Stimulated activated CD4-positive, alpha-beta T cell treated with anti-CD3 and anti-CD28 coated beads, Interleukin-15, amount 100 ng/mL, for 1 hour (primary cell): ENCODE measurements at places on chromosomes 4 and X.
A peak's percentile ranks its signal among the peaks of the same experiment; 100 is the strongest.

GRCh38 chrX:154375156-154375504 is 696 bp upstream of the FLNA start:
- no peak for DNase-seq

DNA sequence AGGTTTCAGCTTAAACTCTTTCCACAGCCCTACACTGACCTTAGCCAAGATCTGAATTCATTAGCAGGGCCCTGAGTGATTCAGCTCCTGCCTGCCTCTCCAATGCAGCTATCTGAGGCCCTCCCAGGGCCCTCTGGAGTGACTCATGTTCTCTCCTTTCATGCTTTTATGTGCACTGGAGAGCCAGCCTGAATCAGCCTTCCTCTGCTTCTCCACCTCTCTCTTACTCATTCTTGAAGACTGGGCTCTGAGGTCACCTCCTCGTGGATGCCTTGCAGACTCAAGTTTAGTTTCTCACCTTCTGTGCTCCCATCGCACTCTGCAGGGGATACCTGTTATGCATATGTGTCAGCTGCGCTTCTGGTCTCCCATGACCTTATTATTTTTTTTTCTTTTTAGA is 3.1 kb upstream of the OCIAD2 start:
- peak; percentile 7 for DNase-seq

DNA sequence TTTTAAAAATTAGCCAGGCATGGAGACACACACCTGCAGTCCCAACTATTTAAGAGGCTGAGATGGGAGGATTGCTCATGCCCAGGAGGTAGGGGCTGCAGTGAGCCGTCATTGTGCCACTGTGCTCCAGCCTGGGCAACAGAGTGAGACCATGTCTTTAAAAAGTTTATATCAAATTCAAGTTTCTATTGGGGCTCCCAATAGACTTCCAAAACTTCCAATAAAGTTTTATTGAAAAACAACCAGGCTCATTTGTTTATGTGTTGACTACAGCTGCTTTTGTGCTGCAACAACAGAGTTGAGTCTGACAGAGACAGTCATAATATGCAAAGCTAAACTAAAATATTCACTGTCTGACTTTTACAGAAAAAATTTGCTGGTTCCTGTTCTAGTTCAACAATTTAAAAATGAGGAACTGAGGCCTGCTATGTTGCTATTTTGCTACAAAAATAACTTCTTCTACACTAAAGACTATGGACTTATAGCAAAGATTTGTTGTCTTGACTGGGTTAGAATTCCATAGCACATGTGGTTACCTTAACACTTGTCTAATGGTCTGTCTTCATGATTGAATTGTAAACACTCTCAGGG is 63.3 kb upstream of the RELL1 start:
- no peak for DNase-seq

DNA sequence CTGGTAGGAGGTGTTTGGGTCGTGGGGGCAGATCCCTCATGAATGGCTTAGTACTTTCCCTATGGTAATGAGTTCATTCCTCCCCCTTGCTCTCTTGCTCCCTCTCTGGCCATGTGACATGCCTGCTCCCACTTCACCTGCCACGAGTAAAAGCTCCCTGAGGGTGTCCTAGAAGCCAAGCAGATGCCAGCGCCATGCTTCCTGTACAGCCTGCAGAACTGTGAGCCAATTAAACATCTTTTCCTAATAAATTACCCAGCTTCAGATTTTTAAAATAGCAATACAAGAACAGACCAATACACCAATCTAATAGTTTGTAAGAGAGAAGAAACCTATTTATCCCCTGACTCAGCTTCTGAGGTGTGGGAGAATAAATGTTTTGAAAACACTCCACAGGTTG is 60.5 kb downstream of the FGFBP1 start:
- DNase-seq = no peak

- peak; percentile 52 for DNase-seq
These were observed 55.8 kb upstream of the BCOR start for GRCh38 chrX:40153345-40154249.

GRCh38 chrX:148914783-148915182 is 414.4 kb downstream of the AFF2 start:
- DNase-seq = no peak

DNA sequence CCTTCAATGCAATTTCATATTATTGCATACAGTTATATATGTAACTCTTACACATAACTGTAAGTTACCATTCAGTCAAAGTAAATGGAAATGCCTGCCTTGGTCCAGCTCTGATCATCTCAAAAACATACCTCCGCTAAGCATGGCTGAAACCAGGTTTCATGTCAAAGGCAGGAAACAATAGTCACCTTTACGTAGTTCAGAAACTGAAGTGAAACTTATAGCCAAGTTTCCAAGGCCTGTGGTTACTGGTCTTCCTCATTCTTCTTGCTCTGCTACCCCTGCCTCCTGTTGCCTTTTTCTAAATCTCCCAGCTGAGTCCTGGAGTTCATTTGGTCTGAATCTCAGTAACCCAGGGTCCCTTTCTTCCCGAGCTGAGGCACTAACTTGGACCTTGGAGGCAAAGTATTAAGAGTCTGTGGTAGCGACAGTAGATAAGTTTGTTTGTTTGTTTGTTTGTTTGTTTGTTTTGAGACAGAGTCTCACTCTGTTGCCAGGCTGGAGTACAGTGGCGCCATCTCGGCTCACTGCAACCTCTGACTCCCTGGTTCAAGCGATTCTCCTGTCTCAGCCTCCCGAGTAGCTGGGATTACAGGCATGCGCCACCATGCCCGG is 30.8 kb downstream of the DAPP1 start:
- DNase-seq = no peak

DNA sequence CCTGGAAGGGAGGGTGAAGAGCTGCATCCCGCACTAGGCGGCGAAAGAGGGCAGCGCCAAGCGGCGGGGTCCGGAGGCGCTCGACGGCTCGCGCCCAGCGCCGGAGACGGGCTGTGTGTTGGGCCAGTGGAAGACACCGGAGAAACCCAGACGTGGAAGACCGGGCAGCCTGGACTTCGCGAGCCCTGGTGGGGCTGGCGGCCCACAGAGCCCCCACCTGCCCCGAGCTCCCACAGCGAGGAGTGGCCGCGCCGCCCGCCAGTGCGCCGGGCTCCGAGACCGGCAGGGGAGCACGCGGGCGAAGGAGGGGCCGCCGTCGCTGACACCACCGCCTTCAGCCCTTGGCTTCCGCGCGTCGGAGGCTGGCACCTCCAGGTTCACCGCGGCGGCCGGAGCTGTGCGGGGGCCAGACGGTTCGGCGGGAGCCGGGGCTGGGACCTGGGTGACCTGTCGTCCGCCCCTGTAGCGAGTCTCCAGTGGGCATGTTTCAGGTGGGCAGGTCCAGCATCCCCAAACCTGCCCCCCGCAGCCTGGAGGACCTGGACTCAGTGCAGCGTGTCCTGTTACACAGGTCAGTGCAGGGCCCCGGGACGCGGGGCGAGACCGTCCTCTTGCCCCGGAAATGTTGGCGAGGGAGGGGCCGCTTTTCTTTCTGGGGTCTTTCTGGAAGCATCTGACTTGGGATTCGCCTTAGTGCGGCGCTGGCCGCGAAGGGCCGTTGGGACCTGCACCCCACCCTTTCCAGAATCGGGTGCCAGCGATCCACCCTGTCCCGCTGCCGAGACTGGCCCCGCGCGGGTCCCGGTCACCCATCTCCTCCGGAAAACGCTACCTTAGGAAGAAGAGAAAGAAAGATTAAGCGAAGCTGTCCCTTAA is 9.6 kb upstream of the INTU start:
- DNase-seq = no peak

- DNase-seq = no peak
These were observed 6.0 kb upstream of the CISD2 start for GRCh38 chr4:102862747-102863146.

GRCh38 chr4:175953960-175954521 is 111.6 kb upstream of the WDR17 start:
- DNase-seq = no peak

DNA sequence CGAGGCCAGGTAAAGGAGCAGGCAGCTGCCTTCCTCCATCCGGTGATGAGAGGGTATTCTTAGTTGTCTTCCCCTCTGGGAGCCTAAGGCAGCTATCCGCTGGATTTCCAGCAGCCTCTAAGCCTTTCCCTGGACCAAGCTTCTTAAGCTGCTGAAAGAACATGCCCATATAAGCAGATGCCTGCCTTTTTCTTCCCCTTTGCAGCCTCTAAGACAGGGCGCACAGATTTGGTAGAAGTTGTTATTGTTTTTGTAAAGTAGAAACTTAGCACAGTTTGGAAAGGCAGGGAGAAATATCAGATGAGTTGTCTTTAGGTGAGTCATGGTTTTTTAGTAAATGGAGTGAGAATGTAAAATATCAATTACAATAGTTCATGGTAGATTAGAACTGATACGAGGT is 210.8 kb downstream of the ARHGAP10 start:
- DNase-seq = no peak

DNA sequence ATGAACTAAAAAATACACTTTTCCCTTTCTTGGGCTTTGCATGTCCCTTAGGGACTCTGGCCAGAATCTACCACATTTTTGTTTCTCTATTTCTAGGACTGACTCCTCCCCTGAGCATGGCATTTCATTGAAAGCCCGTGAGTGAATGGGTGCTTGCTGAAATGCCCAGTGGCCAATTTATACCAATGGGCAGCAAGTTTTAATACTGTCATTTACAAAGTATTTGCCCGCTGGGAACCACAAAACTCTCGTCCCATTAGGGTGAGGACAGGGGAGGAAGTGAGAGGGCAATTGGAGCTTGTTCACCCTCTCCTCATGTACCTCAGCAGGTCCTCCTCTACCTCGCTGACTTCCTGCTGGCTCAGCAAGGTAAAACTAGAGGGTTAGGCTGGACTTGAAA is 1.1 kb downstream of the SRPX2 start:
- DNase-seq = no peak

DNA sequence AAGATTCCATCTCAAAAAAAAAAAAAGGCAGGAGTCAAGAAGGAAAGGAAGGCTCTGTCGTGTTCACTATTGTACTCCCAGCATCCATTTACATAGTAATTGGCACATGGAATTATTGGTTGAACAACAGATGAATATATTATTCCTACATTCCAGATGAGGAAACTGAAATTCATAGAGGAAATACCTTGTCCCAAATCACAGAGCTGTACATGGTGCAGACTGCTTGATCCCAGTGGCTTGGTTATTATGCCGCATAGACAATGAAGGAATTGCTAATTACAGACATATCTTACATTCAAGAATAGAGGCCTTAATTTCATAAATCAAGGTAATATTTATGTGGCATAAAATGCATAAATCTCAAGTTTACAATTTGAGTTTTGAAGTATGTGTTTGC is 63.6 kb downstream of the LDB2 start:
- no peak for DNase-seq
